ENCODE measurements at places on chromosomes 5 and 9.

DNA sequence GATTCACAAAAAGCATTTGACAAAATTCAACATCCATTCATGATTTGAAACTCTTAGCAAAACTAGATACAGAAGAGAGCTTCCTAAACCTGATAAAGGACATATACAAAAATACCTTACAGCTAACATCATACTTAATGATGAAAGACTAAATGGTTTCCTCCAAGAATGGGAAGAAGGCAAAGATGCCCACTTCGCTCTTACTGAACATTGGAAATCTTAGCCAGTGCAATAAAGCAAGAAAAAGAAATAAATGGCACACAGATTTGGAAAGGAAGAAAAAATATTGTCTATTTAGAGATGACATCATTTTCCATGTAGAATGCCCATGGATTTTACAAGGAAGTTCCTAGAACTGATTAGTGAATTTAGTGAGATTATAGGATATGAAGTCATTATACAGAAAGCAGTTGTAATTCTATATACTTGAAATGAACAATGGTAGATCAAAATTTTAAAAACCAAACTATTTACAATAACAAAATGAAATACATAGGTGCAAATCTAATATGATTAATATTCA, 64.4 kb downstream of the NAA35 start:
- no peak for DNase-seq

- peak; percentile 53 for DNase-seq
These were observed 24.2 kb upstream of the ELAVL2 start for GRCh38 chr9:23850242-23850689.

GRCh38 chr5:66814146-66814991, 218.2 kb downstream of the MAST4 start:
- peak; percentile 66 for DNase-seq

DNA sequence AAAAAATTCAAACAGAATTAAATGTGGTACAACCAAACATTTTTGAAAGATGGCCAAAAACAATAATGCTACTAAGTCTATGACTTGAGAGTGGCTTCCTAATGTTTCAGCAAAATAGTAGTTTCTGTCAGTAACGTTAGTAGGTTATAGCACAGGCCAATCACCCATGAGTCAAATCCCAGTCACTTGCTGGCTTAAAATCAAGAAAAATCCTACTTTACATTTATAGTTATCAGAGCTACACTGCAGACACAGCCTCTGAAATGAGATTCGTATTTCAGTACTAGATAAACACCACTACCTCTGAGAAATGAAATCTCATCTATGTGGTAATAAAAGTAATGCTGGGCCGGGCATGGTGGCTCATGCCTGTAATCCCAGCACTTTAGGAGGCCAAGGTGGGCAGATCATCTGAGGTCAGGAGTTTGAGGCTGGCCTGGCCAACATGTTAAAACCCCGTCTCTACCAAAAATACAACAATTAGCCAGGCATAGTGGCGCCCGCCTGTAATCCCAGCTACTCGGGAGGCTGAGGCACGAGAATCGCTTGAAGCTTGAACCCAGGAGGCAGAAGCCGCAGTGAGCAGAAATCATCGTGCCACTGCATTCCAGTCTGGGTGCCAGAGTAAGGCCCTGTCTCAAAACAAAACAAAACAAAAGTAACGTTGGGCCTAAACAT, 6.1 kb downstream of the ZDHHC21 start:
- DNase-seq, result no peak

DNA sequence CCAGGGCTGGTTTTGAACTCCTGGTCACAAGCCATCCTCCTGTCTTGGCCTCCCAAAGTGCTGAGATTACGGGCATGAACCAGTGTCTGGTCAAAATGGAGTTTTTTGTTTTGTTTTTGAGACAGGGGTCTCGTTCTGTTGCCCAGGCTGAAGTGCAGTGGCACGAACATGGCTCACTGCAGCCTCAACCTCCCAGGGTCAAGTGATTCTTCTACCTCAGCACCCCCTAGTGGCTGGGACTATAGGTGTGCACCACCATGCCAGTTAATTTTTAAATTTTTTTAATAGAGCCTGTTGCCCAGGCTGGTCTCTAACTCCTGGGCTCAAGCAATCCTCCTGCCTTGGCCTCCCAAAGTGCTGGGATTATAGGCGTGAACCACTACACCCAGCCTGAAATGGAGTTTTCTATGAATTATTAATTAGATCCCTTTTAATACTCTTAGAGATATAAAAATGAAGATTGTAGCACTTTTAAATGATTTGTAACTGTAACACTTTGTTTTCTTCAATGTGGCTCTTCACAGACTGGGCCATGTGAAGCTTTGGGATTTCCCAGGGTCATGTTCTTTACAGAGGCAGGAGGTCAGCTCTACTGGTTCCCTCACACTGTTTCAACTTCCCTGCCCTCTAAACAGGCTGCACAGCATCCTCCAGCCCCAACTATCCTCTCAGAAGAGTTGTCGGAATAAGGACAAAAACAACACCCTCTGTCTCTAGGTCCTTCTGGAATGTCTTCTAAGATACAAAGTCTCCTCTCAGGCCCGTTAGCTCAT, 32.7 kb upstream of the SPARC start:
- DNase-seq, result no peak

DNA sequence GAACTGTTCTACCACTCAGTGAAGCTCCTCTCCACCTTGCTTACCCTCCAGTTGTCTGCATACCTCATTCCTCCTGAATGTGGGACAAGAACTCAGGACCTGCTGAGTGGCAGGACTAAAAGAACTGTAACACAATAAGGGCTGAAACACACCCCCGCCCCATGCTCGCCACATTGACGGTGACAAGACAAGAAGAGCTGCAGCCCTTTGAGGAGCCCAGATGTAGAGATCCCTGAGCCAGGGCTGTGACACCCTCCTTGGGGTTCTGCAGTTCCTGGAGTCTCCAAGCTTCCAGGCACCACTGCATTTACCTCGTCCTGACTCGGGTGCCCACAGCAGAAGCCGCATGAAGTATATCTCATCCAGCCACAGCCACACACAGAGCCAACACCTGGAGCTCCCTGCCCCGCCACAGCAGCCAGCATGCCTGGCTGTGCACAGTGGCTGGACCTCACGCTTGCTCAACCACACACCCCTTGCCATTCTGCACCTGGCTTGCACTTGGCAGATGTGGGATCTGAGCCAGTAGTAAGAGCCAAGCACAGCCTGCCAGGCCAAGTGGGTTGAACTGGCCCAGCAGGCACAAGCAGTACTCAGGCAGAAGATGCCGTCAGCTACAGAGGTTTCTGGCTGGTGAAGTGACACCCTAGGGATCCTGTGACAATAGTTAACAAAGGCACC, 166.1 kb downstream of the RNF180 start:
- no peak for DNase-seq

DNA sequence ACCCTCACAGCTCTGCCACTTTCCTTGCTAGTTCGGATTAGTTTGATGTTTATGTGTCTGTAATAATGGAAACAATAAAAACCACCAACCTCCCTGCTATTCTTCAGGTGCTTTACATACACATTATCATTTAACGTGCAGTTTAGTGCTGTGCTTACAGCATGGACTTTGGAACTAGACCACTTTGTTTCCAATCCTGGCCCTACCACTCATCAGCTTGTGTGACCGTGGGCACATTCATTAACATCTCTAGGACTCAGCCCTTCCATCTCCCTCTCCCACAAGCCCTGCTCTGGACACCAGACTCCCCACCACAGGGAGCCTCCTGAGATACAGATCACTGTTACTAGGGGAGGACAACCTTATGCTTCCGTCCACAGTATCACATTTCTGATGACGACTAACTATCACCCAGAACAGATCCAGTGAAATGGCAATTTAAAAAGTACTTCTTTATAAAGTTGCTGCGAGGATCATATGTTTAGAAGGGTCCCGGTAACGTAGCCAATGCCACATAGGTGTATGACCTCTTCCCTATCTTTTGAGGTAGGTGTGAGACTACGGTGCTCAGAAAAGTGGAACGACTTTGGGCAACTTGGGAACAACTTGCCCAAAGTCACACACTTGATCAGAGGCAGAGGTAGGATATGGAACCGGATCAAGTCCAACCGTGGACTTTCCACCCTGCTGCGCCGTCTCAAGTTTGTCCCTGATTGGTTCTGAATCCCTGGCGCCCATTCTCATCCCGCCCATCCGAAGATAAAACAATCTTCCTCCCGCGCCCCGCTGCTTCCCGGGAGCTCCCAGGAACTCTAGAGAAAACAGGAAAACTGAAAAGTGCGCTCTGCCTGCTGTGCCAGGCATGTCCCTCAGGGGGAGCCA, 132.4 kb upstream of the NIPBL start:
- DNase-seq, result no peak

DNA sequence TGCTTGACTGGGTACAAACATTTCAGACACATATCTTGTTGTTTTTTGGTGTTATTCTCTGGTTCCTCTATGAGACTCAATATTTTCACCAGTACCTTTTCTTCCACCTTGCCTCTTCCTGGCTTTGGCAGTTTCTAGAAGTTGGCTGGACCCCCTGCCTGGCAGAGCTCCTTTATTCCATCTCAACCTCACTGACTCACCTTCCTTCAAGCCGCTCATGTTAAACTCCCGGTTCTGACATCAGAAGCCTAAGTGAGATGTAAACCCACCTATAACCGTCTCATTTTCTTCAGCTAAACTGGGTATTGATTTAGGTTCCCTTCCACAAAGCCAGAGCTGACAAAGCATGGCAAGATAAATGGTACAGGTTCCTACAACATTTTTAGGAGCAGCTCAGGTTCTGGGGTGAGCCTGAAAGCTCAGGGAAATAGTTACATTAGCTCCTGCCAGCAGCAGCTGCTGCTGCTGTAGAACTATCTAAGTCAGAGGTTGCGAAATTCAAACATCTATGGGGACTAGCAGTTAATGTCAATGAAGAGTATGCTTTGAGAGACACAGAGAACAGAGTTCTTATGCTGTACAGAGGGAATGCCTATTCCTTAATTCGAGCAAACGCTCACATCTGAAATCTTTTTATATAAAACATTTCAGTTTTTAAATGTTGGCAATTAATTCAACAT, 197.1 kb upstream of the NR3C1 start:
- no peak for DNase-seq

- DNase-seq, result no peak
These were observed 783.8 kb upstream of the WWC1 start for GRCh38 chr5:167507463-167508233.

- no peak for DNase-seq
These were observed 55.9 kb downstream of the UGCG start for GRCh38 chr9:111952559-111952958.

DNA sequence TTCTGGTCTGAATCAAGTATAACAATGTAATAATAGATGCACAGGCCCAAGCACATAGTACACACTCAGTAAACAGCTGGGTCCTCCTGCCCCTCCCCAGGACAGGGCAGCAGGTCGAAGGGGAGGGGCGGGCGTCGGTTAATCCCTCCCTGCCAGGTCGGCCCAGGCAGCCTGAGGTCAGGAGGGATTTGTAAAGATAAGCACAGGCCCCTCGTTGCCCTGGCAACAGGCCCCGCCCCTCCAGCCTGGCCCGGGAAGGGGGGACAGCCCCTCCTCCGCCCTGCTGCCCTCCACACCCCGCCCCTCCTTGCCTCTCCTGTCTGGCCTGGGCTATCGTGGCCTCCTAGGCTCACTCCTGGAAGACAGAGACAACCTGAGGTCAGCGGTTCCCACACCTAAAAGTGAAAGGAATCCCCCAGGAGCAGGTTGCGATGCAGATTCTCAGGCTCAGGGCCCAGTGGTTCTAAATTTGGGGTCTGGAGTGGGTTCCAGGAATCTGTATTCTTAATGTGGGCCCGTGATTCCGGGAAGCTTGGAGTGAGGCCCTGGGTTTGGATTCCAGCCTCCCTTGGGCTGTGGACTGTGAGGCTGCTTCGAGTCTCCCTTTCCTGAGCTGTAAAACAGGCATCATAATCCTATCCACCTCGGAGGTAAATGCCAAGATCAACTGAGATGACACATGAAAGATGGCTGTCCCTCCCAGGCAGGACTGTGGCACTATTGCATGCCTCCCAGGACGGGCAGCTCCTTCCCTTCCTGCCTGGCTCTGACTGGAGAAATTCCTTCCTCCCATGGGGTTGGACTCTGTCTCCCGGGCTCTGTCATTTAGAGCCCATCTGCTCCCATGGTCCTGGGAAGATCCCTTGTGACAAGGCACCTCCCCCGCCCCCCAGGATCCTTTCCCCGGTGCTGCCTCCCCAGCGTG, 4.4 kb downstream of the CRB2 start:
- peak; percentile 85 for DNase-seq

- DNase-seq, result no peak
These were observed 4.9 kb downstream of the TUT7 start for GRCh38 chr9:86349271-86349670.

GRCh38 chr9:33187519-33188218, 20.5 kb upstream of the B4GALT1 start:
- no peak for DNase-seq

DNA sequence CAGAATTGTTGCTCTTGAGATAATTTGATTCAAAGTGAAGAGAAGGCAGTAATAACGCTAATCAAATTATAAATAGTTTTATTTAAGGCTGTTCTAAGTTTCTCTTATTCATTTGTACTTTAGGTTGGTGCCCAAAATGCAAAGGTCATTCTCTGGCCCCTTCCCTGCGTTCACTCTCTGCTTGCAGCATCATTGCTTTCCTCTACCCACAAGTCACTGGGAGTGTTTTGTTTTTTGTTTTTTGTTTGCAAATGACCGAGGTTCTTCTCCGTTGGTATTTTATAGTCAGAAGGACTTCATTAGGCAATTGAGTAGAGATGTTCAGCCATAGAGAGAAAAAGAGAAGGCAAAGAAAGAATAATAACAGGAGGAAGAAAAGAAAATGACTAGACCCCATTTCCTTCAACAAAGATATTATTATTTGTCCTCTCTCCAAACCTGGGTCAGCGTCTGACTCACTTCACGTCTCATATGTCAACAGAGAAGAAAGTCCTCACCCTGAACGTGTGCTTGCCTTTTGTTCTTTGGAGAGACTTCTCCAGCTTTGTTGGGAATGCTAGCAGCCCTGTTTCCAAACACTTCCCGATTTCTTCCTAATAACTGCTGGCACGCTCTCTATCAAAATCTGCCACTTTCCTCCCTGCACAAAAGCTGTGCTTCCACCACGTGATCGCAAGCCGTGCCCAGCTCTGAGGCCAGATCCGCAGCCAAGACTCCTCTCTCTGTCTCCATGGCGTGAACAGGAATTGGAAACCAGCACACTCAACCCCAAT, 119.8 kb downstream of the EBF1 start:
- no peak for DNase-seq

- no peak for DNase-seq
These were observed 13.0 kb downstream of the TNIP1 start for GRCh38 chr5:151067632-151068432.

GRCh38 chr5:39148983-39149534, 70.3 kb downstream of the FYB1 start:
- no peak for DNase-seq

- no peak for DNase-seq
These were observed 41.9 kb upstream of the TEX48 start for GRCh38 chr9:114723931-114724330.

GRCh38 chr5:159642379-159642778, 273.9 kb upstream of the ADRA1B start:
- DNase-seq, result no peak

Data from SK-N-SH (cell line).